ENCODE measurements at places on chromosomes 5 and 9. TPM values are rescaled to one million over a fixed set of nuclear protein-coding genes. Genes with fewer than 3 reads are reported as not detected.

ASPN gene
- polyA plus RNA-seq, result 1.6 TPM

DDX4 gene
- not detected for polyA plus RNA-seq

LMX1B gene
- not detected for polyA plus RNA-seq

FOXD4L5 gene
- polyA plus RNA-seq, result not detected

BTNL9 gene
- 0.27 TPM for polyA plus RNA-seq

All from small intestine (tissue), 16 donors.